ENCODE measurements at places on chromosomes 5 and 9.

DNA sequence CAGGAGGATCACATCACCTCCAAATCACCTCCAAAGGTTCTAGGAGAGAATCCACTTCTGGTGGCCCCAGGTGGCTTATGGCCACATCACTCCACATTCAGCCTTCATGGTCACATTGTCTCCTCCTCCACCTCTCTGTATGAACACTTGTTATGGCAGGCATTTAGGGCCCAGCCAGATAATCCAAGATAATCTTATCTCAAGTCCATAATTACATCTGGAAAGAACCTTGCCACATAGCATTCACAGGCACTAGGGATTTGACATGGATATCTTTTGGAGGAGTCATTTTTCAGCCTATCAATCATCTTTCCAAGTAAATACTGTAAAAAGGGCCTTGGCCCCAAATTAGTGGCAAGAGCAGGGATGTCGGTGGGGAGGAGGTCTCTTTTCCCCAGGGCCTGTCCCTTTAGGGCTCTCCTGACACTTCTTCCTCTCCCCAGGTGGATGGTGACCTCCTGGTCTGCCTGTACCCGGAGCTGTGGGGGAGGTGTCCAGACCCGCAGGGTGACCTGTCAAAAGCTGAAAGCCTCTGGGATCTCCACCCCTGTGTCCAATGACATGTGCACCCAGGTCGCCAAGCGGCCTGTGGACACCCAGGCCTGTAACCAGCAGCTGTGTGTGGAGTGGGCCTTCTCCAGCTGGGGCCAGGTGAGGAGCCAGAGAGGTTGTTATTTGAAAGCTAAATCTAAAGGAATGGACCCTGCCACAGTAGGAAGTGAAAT is 140.9 kb downstream of the SAXO1 start:
- DNase-seq: no peak

DNA sequence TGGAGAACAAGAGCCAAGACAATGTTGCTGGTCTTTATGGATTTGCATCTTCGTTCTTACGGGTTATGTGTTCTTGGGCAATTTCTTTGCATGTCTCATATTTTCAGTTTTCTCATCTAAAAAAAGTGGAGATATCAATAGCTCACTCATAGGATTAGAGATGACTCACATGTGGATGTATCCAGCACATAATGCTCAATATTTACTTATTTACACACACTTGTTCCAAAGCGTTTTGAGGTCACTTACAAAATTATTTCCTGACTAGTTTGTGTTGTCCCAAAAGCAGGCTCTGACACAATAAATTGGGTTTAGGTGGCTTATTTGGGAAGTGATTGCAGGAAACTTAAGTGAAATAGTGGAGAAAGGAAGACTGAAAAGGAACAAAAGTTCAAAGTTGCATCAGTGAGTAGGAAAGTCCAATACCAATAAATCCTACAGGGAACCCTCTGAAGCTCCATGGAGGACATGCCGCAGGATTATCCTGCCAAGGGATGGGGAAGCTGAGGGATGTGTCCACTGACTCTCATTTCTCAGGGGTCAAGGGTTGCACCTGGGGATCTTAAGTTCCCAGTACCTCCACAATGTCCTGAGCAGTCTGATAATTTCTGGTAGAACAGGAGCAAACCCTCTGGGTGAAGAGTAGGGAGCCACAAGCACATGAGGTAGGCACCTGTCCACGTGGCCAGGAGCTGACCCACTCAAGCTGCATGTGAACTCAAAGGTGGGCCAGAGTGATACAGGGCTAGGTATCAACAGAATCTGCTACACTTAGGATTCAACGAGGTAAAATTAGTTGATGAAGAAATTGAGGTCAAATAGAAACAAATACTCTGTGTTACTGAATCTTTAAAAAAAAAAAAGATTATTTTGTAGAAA is 37.4 kb upstream of the SLC44A1 start:
- DNase-seq: no peak

- DNase-seq: no peak
Measured at GRCh38 chr9:72665421-72665820, 144.0 kb downstream of the TMC1 start.

GRCh38 chr5:86709157-86709881 is 91.6 kb downstream of the COX7C start:
- DNase-seq: no peak

- DNase-seq: no peak
Measured at GRCh38 chr5:116675626-116675910, 100.9 kb upstream of the SEMA6A start.

- no peak for DNase-seq
Measured at GRCh38 chr5:180287404-180287803, 4.5 kb downstream of the MAPK9 start.

Measured in 8988T (cell line).